ENCODE measurements at places on chromosomes 3 and 15.

GRCh38 chr3:10437272-10437994 is 68.0 kb downstream of the ATP2B2 start:
- DNase-seq: peak; percentile 6

DNA sequence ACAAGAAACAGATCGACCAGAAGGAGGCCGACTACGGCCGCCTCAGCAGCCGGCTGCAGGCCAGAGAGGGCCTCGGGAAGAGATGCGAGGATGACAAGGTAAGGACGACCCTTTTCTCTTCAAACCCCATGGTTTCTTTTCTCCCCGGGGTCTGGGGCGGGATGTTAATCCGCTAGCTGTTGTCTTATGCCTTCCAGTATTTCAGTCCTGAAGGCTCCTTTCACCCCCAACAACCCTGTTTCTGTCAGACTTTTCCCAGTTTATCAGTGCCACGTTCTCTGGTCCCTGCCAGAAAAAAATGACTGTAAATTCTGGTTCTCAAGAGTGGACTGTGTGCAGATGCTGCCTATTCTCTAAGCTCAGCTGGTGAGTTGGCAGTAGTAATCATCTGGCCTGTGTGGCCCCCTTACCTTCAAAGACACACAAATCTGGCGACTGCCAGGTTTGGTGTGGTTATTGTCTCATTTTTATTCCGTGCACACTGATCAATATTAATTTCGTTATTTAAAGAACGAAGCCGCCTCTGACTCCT is 806 bp downstream of the GOLM2 start:
- no peak for DNase-seq

DNA sequence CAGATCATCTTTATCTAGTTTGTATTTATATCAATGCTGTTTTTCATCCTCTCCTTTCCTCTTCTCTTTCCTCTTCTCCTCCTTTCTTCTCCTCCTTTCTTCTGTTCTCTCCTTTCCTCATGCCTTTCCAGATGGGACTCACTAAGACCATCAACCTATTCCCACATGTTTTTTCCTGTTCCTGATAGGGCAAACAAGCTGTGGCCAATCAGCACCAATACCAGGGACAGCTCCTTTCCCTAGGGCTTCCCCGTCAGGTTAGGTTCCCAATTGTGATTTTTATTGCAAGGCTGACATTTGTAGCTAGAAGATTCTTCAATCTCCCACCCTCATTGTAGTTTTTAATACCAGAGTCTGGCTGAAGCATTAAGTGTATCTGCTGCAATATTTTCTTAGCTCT is 76.3 kb upstream of the COL8A1 start:
- no peak for DNase-seq

GRCh38 chr3:58167431-58168351 is 43.1 kb downstream of the DNASE1L3 start:
- DNase-seq: no peak

DNA sequence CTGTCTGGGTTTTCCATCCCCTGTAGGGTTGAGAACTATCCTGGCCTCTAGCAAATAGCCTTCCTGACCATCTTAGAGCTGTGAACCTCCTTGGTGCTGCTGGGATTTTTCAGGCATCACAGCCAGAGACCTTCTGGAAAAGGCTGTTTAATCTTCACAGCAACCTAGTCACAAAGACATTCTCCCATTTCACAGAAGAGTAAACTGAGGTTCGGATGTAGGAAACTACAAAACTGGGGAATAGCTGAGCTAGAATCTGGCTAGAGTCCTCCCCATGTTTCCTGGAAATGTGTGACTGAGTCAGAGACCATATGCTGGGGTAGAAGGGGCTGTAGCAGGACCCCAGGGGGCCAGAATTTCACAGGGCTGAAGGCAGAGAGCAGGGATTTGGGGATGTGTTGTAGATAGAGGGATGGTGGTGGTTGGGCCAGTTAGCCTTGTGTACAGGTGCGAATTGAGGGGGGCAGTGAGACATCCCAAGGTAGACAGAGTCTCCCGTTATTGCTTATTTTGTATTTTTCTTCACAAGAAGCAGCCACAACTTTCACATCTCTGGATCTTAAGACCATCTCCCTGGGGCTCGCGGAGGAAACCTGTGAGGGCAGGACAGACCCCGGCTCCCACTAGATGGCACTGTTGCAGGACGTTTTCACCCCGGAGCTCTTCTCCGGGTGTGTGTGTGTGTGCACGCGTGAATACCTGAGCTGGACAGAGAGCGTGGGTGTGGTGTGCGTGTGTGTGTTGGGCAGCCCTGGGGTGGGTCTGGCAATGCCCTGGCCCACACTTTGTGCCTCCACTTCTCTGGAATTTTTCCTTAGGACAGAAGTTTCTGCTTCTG is 66.9 kb upstream of the PRR23C start:
- no peak for DNase-seq

DNA sequence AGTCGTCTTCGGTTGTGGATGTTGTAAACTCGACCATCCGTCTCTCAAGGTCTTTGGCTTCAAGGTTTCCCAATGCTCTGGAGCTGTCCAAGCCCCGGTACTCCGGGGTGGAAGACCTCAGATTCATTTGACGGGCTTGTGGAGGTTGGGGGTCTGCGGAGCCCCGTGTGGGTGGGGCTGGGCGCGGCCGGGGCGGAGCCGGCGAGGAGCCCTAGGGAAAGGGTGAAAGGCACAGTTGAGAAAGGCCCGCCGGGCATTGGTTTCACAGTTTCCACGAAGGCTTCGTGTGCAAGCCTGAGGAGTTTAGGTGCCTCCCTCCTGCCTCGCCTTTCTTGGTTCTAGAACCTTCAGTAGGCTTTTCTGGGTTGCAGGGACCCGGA is 360 bp upstream of the MGA start:
- no peak for DNase-seq

GRCh38 chr3:65153850-65154512 is 466.2 kb upstream of the ADAMTS9 start:
- DNase-seq: no peak

DNA sequence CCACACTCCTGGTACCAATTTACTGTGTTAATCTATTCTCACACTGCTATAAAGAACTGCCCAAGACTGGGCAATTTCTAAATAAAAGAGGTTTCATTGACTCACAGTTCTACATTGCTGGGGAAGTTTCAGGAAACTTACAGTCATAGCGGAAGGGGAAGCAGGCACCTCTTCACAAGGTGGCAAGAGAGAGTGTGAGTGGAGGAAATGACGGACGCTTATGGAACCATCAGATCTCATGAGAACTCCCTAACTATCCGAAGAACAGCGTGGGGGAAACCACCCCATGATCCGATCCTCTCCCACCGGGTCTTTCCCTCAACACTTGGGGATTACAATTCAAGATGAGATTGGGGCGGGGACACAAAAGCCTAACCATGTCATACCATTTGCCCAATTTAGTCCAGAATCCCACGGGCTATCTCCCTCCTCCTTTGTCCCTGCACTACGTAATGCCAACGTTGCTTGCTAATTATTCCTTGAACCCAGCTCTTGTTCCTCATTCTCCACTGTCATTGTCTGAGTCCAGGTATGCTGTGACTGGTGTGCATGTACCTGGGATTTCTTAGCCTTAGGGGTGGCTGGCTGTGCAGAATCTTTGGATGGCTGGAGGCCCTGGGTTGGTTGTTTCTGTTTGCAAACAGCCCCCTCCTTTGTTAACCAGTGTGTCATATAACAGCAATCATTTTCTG is 3.4 kb downstream of the PIGZ start:
- DNase-seq: no peak

GRCh38 chr3:58535531-58536500 is 1.2 kb downstream of the ACOX2 start:
- DNase-seq: no peak

DNA sequence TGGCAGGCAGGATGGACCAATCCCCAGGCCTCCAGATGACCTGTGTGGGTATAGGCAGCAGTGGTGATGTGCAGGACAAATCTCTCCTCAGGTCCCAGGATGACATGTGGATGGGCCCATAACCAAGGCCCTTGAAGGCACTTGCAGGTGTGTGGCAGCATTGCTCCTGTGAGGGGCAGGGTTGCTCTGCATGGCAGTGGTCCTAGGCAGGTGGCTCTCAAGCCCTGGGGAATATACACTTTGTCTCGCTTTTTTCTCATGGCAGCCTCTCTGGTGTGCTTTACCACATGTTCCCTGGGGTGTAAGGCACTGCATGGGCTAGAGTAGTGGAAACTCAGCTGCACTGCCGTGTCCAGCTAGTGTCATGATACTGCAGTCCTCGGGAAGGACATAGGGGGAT is 503.6 kb downstream of the UNC13C start:
- DNase-seq: no peak

GRCh38 chr15:74648051-74648842 is 32.6 kb downstream of the CLK3 start:
- no peak for DNase-seq

GRCh38 chr3:156665291-156665690 is 9.1 kb upstream of the TIPARP start:
- no peak for DNase-seq

DNA sequence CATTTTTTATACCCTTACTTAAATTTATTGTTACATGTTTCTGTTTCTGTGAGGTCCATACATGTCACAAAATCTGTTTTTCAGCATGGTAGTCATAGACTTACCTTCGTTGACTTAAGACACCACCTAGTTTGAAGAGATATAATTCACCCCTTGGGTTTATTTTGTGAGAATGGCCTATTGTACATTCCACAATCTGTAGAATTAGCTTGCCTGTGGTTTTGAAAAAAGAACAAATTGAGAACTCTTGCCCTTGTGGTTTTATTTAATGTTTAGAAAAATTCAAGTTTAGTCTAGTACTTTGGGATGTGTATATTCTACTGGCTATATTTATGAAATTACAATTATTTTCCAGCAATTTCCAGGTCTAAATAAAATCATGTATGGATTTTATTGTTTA is 31.6 kb downstream of the FILIP1L start:
- DNase-seq: no peak

- DNase-seq: no peak
Measured at GRCh38 chr3:130411320-130411719, 65.8 kb downstream of the COL6A5 start.

DNA sequence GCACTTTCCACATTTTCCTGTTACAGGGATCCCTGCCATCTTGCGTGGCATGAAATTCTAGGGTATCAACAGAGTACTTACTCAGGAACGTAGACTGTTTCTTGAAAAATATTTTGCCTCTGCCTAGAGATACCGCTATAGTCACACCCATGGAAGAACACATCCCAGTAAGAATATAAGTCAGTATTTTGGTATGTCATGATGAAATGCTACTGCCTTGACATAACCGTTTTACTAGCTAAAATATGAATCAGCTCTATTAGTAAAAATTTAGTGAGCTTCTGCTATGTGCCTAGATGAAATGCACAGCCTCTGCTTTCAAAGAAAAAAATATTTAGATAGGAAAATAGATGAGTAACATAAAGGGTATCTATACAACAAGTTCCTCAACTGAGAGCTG is 276.4 kb downstream of the TBC1D5 start:
- no peak for DNase-seq

- DNase-seq: no peak
Measured at GRCh38 chr3:184927796-184928315, 115.9 kb downstream of the VPS8 start.

- no peak for DNase-seq
Measured at GRCh38 chr15:62421289-62421688, 256.2 kb upstream of the C2CD4B start.

DNA sequence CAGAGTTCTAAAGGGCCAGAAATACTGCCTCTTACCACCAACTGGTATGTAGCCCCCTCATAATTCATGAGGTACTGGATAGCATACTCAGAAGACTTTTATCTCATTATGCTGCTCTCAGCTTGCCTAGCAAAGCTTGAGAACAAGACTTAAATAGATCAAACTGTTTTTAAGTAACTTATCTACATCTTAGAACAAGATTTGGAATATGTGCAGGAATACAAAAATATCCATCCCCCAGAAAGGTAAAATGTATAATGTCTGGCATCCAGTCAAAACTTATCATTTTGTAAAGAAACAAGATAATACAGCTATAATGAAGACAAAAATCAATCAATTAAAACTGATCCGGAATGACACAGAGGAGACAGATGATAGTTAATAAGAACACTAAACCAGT is 400.4 kb upstream of the TGFBR2 start:
- DNase-seq: no peak

DNA sequence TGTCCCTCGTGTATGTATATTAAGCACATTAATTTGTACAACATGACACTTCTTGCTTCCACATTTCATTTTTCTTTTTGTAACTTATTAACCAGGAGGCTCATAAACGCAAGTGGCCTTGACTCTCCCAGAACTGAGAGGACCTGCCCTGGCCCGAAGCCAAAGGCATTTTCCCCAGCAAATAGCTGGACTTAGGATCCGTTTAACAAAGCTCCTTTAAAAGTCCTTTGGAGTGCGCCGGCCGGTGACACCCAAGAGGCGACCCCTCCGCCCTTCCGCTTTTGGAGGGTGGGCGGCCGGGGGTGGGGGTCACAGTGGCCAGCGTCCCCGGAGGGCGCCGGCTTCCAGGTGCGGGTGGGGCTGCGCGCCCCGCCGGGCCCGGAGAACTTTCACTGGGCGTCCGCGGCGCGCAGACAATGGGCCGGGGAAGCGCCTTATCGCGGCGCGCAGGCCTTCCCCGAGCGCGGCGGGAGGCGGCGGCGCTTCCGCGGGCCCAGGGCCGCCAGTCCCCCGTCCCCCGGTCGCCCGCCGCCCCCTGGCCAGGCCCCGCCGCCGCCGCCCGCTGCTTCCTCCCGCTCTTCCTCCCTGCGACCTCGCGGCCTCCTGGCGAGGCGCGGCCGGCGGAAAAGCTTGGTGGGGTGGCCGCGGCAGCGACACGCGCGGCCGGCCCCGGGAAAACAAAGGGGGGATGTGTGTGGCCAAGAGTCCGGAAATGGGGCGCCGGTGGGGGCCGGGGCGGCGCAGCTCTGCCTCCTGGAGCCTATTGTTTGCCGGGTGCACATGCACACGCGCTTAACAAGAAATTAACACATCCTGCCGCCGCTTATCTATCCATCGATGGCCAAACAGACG is 613.4 kb downstream of the MCTP2 start:
- no peak for DNase-seq

GRCh38 chr3:32583708-32584107 is 13.1 kb upstream of the DYNC1LI1 start:
- DNase-seq: no peak

GRCh38 chr3:110254591-110254990 is 817.0 kb upstream of the NECTIN3 start:
- DNase-seq: no peak

- no peak for DNase-seq
Measured at GRCh38 chr3:25897019-25897418, 107.1 kb downstream of the OXSM start.

DNA sequence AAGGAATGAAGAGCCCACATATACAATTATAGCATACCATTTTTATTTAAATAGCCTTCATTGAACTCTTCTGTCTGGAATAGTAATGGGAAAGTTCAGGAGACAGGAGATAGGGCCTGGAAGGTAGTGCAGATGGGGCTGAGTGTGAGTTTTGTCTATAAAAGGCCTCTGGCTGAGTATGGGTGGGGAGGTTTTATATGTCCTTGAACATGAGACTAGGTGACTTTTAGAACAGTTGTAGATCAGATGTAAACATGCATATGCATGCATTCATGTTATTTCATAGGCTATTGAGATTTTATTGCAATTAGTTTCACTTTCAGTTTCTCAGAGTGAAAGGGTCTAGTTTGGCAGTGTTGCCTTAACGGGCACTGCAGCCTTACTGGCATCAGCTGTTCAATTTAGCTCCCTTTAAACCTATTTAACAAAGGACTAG is 27.1 kb downstream of the CGGBP1 start:
- DNase-seq: no peak

- DNase-seq: peak; percentile 84
Measured at GRCh38 chr3:129026728-129027543, 25.8 kb downstream of the EFCC1 start.
